ENCODE measurements at places on chromosomes 11 and 22.

- no peak for DNase-seq
These were observed 22.9 kb upstream of the ASPHD2 start for GRCh38 chr22:26406118-26406517.

- DNase-seq, result no peak
These were observed 34.5 kb downstream of the PIK3C2A start for GRCh38 chr11:17173332-17173731.

DNA sequence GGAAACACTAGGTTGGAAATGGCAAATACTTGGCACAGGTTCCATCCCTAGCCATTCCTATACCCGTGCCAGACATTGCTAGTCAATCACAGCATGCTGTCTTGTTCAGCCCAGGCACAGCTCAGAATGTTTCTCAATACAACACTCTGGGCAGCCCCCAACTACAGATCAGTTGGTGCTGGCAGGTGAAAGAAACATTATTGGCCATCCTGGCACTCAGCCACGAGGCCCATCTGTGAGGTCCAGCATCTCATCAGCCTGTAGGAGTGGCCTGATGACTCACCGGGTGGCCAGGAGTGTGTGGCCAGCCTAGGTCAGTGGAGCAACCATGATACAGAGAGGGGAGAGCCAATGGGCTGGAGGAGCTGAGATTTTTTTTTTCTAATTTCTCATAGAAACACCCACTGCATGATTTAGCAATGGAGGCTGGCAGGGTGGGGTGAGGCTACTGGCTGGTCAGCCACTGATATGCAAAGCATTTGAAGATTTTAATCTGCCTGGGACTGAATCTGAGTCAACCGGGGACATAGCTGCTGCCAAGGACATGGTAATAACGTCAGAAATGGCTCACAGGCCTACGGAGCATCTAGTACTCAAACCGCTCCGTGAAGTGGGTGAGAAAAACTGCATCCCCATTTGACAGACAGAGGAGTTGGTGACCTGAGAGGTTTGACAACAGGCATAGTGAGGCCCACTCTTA, 5.4 kb downstream of the MYO18B start:
- DNase-seq, result peak; percentile 78

- no peak for DNase-seq
These were observed 152.7 kb downstream of the ADAMTS15 start for GRCh38 chr11:130601141-130601540.

GRCh38 chr11:61609000-61609979, 28.4 kb upstream of the SYT7 start:
- no peak for DNase-seq

DNA sequence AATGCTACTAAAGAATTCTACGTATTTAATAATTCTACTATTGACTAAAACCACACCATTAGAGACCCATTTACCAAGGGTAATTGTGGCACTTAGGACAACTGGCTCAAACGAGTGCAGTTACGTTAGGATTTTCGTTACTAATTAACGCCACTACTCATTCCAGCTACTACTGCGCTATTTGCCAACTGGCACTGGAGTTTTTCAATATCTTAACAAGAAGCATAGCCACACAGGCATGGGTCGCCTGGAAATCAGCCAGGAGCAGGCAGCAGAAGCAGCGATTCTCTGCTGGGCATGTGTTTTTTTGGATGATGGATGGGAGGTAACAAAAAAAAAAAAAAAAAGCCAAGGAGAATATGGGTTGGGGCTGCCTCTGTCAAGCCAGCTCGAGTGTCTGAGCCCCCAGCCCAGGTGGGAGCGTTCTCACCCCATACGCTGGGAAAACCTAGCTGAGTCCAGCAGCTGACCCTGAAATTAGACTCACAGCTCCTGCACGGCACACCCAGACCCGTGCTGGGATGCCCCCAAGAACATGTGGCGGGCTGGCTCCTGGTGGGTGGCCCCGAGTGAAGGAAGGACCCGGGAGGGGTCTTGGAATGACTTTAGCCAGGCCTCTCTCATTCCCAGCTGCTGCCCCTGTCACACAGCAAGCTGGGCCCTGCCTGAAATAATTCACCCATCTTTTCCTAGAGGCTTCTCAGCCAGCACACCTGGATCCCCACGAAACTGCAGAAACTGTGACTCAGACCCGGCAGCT, 214.0 kb downstream of the BRD1 start:
- DNase-seq, result no peak

- no peak for DNase-seq
These were observed 80.3 kb downstream of the ALX4 start for GRCh38 chr11:44229624-44230023.

Measured in H54 (cell line).